ENCODE measurements at places on chromosomes 12 and 14. TPM values are rescaled to one million over a fixed set of nuclear protein-coding genes. Genes with fewer than 3 reads are reported as not detected.

GRCh38 chr12:24462946-24463345 is 486.0 kb downstream of the BCAT1 start:
- H3K4me1 ChIP-seq: no peaks in the 10 kb centered on the region
- H3K36me3 ChIP-seq: no peaks in the 10 kb centered on the region
- peaks cover 7% of the 10 kb centered on the region for H3K27me3 ChIP-seq
- H3K27ac ChIP-seq: no peak overlapping the region
- no peak for DNase-seq

Gene DEGS2
- total RNA-seq: 0.11 TPM

Gene PDZRN4
- total RNA-seq: not detected

- peaks cover 98% of the 10 kb centered on the region for H3K27me3 ChIP-seq
- no peaks in the 10 kb centered on the region for H3K36me3 ChIP-seq
- DNase-seq: no peak
- no peak overlapping the region for H3K27ac ChIP-seq
- H3K4me1 ChIP-seq: no peaks in the 10 kb centered on the region
Observed at GRCh38 chr14:104399432-104400155, 180.0 kb upstream of the C14orf180 start.

Gene KRT80
- total RNA-seq: 84.1 TPM

Gene GARIN6
- total RNA-seq: not detected

DNA sequence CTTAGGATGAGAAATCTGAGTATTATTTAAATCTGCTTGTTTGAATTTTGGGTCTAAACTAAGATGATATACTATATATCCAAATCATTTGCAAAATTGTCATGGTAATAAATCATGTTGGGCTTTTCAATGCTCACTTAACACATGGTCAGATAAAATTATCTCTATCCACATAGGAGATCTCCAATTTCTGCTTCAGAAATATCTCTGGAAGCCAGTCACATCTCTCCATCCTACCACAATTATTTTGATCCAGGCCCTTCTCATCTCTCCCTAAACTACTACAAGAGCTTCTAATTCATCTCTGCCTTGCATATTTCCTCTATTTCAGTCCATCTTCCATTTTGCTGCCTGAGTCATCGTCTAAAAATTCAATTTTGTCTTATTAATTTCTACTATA is 3.8 kb downstream of the DCN start:
- no peak overlapping the region for H3K27ac ChIP-seq
- DNase-seq: no peak
- no peaks in the 10 kb centered on the region for H3K27me3 ChIP-seq
- no peaks in the 10 kb centered on the region for H3K36me3 ChIP-seq

GRCh38 chr14:50397390-50398188 is 908 bp upstream of the CDKL1 start:
- H3K36me3 ChIP-seq: no peaks in the 10 kb centered on the region
- H3K4me1 ChIP-seq: no peaks in the 10 kb centered on the region
- H3K27me3 ChIP-seq: no peaks in the 10 kb centered on the region

Gene TMTC2
- 8.3 TPM for total RNA-seq

Gene SLC6A15
- not detected for total RNA-seq

Gene AGAP2
- total RNA-seq: 0.40 TPM

Gene MLF2
- 379 TPM for total RNA-seq

- DNase-seq: no peak
- H3K4me3 ChIP-seq: no peak overlapping the region
- no peaks in the 10 kb centered on the region for H3K4me1 ChIP-seq
- H3K27ac ChIP-seq: no peak overlapping the region
Observed at GRCh38 chr12:111034886-111035577, 114.7 kb upstream of the MYL2 start.

- no peaks in the 10 kb centered on the region for H3K36me3 ChIP-seq
- no peak overlapping the region for H3K4me3 ChIP-seq
- H3K4me1 ChIP-seq: peaks cover 22% of the 10 kb centered on the region
Observed at GRCh38 chr14:50366589-50366988, 30.1 kb downstream of the CDKL1 start.

- no peaks in the 10 kb centered on the region for H3K36me3 ChIP-seq
- no peak overlapping the region for H3K4me3 ChIP-seq
- H3K4me1 ChIP-seq: no peaks in the 10 kb centered on the region
Observed at GRCh38 chr14:76986231-76986565, 42.3 kb downstream of the IRF2BPL start.

- no peaks in the 10 kb centered on the region for H3K4me1 ChIP-seq
- no peak for DNase-seq
- no peaks in the 10 kb centered on the region for H3K27me3 ChIP-seq
- no peak overlapping the region for H3K27ac ChIP-seq
- no peak overlapping the region for H3K4me3 ChIP-seq
- H3K36me3 ChIP-seq: no peaks in the 10 kb centered on the region
Observed at GRCh38 chr14:55245657-55246268, 25.5 kb upstream of the FBXO34 start.

GRCh38 chr12:112419297-112420133 is 768 bp downstream of the PTPN11 start:
- H3K4me3 ChIP-seq: peak overlapping the region; percentile 96
- H3K36me3 ChIP-seq: peaks cover 7% of the 10 kb centered on the region
- H3K27ac ChIP-seq: peak overlapping the region; percentile 82

DNA sequence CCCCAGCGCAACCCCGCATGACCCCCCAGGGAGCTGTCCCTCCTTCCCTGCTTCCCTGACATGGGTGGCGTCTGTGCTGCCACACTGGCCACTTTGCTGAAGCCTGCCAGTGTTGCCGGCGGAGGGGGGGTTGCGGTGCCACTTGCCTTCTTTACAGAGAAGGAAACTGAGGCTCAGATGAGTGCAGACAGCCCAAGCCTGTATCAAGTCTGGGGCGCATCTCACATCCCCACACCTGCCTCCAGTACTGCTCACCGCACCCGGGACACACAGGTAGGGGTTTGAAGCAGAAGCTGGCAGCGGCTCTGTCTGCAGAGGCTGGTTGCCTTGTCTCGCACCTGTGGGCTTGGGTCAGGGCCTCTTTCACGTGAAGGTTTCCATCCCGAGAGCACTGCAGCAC is 104.7 kb upstream of the RTL1 start:
- H3K27ac ChIP-seq: no peak overlapping the region
- DNase-seq: no peak
- no peak overlapping the region for H3K4me3 ChIP-seq
- H3K4me1 ChIP-seq: no peaks in the 10 kb centered on the region
- H3K36me3 ChIP-seq: no peaks in the 10 kb centered on the region

DNA sequence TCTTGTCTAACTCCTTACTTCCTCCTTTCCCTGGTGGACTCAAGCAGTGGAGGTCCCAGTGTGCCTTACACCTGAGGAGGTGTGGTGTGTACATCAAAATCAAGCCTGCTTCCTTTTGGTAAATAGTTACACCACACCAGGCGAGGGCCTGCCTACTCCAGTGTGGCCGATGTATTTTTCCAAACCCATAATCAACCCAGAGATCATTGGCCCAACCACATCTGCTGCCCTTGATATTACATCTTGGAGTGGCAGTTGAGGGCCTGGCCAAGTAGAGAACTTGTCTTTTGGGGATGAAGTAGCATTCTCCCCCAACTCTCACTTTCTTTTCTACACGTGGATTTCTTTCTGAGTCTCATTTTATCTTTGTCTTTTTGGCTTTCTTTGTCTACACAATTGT is 187.4 kb downstream of the EFCAB11 start:
- no peak overlapping the region for H3K27ac ChIP-seq
- no peaks in the 10 kb centered on the region for H3K4me1 ChIP-seq
- H3K4me3 ChIP-seq: no peak overlapping the region
- DNase-seq: no peak
- no peaks in the 10 kb centered on the region for H3K36me3 ChIP-seq

Gene HVCN1
- 3.4 TPM for total RNA-seq

- no peaks in the 10 kb centered on the region for H3K27me3 ChIP-seq
- no peak overlapping the region for H3K27ac ChIP-seq
- peaks cover 6% of the 10 kb centered on the region for H3K4me1 ChIP-seq
- no peak overlapping the region for H3K4me3 ChIP-seq
- H3K36me3 ChIP-seq: no peaks in the 10 kb centered on the region
- no peak for DNase-seq
Observed at GRCh38 chr14:20606190-20606901, 15.2 kb upstream of the RNASE12 start.

Gene CLEC4E
- total RNA-seq: not detected

Gene CPNE8
- 10.7 TPM for total RNA-seq

GRCh38 chr14:56183631-56184157 is 65.5 kb downstream of the PELI2 start:
- no peak for DNase-seq
- H3K36me3 ChIP-seq: no peaks in the 10 kb centered on the region
- H3K4me1 ChIP-seq: no peaks in the 10 kb centered on the region
- no peak overlapping the region for H3K4me3 ChIP-seq

DNA sequence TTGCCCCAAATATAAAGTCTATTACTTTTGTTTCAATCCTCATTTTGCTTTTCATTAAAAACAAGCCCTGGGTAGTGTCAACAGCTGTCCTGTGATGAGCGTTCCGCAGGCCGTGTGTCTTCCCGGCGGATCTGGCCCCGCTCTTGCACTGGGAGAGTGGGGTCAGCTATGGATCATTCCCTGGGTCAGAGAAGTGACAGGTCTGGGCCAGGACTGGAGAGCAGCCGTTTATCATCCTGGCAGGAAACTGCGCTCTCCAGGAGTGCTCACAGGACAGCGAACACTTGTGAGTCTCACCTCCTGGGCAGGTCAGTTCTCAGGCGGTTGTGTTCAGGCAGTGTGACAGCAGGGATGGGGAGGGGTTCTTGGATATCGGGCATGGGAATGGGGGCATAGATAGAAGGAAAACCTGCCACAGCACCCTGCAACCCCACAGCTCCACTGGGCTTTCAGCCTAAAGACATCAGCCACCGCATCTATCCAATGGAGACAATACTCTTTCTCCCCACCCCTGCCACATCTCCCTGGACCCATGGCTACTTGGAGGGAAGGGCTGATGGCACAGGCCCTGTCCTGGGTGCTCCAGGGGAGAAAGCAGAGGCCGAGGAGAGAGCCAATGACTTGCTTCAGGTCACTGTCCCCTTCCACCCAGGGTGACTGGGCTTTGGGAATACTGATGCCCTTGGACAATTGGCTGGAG is 47.8 kb upstream of the CHGA start:
- H3K27me3 ChIP-seq: no peaks in the 10 kb centered on the region
- peaks cover 2% of the 10 kb centered on the region for H3K4me1 ChIP-seq
- no peak overlapping the region for H3K4me3 ChIP-seq
